ENCODE measurements at places on chromosomes 4 and X.

DNA sequence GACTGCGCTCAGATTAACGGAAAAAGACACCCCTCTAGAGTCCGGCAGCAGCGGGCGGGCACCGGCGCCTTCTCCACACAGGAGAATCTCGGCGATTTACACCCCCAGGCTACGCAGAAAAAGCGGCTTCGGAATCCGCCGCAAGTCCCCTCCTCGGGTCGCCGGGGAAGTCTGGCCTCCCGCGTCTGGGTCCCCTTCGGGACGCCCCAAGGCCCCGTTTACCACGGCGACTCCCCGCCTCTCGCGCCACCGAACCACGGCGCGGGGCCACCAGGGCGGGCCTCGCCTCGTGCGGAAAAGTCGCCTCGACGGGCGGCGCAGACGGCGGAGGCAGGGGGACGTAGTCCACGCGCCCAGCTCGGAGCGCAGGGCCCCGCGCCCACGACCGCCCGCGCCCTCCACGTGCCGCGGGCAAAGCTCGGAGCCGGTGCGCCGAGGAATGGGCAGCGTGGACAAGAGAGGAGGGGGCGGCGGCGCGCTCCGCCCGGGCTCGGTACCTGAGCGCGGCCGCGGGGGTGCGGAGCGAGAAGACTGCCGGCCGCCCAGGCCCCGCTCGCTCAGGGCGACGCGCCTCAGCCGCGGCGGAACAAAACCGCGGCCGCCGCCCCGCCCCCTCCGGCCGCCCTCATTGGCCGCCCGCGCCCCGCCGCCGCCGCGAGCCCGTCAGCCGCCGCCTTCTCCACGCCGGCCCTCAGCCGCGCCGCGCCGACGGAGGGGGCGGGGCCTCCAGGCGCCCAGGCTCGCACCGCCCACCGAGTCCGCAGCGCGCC, at the start of gene FAM53A:
FAM53A (minus strand) TSS at position 578 of the 770 bp plus-strand sequence. CDS start 15,572 bp downstream, outside the sequence.
- peak; percentile 40 for DNase-seq

- DNase-seq = no peak
These were observed 103.4 kb downstream of the QRFPR start for GRCh38 chr4:121277194-121278105.

GRCh38 chrX:101362757-101363156, 14.2 kb upstream of the TIMM8A start:
- no peak for DNase-seq

DNA sequence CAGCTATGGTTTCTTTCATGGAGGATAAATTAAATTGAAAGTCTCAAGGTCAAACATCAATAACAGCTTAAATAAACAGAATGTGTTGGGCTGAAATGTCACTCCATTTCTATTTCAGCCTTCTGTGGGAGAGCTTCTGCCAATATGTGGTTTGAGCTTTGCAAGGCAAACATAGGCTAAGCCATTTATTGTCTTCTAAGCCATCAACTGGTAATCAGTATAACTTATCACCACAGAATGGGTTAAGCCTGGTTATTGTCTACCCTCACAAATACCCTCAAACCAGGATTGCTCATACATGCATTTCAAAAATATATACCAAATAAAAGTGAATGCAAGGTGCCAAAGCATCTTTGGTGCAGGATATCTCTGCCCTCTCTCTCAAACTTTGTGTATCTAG, 52.7 kb downstream of the GABRB1 start:
- no peak for DNase-seq

DNA sequence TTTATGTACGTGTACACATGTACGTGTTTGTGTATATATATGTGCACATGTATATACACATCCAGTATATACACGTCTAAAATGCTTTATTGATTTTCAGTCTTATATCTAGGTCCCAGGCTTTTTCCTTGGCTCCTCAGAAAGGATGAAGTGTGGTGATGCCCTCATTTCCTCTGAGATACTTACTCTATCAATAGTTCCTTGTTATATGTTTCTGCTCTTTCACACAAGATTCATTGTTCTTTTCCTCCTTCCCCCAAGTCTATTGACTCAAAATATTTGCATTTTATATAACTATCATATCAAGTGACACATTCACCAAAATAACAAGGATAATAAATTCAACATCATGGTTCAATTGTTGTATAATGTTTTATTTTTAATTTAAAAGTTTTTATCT, 359.2 kb downstream of the EPHA5 start:
- DNase-seq = no peak

DNA sequence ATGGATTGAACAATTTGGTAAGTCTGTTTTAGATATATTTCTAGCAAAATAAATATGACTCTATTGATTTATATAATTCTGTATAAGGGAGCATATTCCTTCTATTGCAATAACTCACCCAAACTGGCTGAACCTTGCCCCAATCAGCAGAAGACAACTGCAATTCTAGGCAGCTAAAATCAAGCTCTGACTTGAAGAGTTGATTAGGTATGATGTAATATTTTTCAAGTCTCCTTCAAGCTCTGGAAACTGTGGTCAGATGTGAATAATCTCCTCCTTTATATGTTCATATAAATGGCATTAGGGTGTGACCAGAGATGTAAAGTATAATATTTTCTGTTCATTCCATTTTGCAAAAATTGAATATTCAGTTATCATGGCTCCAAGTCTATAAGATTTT, 8.2 kb downstream of the RASSF6 start:
- no peak for DNase-seq

- DNase-seq = no peak
These were observed 114.0 kb downstream of the BCOR start for GRCh38 chrX:39983715-39984114.

DNA sequence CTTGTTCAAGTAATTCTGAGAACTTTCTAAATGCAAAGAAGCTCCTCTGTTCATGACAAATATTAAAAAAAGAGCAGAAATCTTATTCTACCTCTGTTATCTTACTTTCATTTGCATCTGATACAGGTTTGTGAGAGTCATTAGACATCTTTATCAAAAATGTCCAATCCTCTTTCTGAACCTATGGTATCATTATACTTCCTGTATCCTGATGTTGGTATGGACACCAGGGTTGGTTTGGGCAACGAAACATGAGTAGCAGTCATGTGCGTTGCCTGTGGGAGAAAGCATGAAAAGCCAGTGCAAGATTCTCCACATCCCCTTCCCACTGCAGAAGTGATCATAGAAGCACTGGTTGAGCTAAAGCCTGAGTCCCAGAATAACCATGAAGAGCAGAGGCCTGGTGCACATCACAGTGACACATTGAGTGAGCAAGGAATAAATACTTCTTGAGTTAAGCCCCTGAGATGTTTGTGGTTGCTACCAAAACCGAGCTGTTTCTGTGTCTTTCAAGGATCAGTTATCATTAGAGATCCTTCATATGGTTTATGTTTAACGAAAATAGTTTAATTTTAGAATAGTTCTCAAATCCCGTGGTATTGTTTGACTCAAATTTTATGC, 197.2 kb downstream of the BANK1 start:
- no peak for DNase-seq

- DNase-seq = no peak
These were observed 928.1 kb downstream of the FAT4 start for GRCh38 chr4:126242679-126243390.

DNA sequence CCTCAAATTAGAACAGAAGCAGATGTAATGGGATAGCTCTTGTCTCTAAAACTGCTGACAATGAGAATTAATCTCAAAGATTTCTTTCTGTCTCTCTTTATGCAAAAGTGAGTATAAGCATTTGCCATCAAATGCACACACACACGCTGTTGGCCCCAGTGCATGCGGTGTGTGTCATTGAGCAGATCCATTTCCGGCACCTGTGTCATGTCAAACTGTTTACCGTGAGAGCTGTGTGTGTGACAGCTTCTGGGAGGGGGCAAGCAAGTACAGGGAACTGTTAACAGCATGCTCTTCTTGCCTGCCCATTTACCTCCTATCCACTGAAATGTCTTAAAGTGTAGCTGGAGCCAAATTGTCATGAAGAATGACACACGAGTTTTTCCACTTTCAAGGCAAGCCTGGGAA, 297.9 kb upstream of the FAT4 start:
- DNase-seq = no peak

DNA sequence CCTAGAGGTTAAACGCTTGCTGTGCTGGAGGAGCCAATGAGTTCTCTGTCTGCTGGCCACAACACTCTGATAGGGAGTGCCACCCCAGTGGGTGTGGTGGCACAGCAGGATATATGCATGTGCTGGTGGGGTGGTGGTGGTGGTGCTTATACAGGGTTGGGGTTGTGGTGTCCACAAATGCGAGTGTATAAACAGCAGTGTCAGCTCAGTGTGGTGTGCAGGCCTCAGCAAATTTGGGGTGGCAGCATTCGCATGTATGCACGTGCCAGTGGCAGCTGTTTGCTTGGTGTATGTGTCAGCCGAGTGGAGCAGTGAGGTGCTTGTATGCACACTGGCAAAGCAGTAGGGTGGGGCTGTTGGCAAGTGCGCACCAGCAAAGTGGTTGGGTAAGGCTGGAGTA, 157.4 kb downstream of the FAM47A start:
- DNase-seq = no peak

DNA sequence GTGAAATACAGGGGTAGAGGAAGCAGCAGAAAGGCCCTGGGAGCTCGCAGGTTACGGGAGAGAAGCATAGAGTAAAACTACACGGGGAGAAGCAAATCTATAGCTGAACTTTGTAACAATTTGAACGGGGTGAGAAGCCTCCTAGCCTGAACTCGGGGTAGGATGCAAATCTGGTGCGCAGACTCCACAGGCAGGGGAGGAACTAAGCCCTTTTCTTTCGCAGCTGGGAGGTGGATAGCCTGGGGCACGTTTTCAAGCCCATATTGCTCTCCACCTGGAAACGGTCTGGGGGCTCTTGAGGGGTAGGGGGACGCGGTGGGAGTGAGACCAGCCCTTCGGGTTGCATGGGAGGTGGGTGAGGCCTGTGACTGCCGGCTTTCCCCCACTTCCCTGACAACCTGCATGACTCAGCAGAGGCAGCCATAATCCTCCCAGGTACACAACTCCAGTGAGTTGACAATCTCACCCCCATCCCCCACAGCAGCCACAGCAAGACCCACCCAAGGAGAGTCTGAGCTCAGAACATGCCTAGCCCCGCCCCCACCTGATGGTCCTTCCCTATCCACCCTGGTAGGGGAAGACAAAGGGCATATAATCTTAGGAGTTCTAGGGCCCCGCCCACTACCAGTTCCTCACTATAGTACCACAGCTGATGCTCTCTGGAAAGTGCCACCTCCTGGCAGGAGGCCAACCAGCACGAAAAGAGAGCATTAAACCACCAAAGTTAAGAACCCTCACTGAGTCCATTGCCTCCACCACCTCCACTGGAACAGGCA, 29.9 kb downstream of the SOWAHB start:
- no peak for DNase-seq

DNA sequence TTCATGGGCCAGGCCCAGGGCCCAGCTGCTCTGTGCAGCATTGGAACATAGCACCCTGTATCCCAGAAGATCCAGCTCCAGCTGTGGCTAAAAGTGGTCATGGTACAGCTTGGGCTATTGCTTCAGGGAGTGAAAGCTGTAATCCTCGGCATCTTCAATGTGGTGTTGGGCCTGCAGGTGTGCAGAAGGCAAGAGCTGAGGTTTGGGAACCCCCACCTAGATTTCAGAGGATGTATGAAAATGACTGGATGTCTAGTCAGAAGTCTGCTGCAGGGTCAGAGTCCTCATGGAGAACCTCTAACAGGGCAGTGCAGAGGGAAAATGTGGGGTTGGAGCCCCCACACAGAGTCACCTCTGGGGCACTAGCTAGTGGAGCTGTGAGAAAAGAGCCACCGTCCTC, 341.7 kb downstream of the PPP3CA start:
- DNase-seq = no peak

DNA sequence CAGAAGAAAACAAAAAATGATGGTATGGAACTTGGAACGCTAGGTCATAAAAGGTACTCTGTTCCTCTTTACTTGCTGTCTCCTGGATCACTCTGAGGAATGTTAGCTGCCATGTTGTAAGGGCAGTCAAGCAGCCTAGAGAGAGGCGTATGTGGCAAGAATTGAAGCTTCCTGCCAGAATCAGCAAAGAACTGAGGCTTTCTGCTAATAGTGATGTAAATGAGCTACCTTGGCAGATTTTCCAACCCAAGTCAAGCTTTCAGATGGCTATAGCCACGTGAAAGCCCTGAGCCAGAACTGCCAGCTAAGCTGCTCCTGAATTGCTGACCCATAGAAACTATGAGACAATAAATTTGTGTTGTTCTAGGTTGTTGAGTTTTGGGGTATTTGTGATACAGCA, 38.7 kb downstream of the AASDH start:
- no peak for DNase-seq

DNA sequence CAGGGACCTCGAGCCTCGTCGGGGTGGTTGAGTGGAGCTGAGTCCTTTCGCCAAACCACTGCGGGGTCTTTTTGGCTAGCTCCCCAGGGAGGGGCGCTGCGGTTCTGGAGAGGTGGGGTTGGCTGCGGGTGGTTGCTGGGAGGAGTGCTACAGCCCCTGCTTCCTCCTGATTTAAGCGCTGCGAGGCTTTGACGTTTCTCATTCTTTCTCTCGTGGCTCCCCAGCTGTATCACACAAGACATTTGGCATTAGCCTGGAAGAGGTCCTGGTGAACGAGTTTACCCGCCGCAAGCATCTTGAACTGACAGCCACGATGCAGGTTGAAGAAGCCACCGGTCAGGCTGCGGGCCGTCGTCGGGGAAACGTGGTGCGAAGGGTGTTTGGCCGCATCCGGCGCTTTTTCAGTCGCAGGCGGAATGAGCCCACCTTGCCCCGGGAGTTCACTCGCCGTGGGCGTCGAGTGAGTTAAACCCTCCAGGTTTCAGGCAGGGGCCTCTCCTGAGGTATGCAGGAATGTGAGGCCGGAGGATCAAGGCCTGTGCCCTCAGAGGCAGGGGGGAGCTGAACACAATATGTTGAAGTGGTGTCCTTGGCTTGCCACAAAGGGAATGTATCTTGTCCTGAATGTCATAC, 25.5 kb downstream of the ARHGAP36 start:
- no peak for DNase-seq

DNA sequence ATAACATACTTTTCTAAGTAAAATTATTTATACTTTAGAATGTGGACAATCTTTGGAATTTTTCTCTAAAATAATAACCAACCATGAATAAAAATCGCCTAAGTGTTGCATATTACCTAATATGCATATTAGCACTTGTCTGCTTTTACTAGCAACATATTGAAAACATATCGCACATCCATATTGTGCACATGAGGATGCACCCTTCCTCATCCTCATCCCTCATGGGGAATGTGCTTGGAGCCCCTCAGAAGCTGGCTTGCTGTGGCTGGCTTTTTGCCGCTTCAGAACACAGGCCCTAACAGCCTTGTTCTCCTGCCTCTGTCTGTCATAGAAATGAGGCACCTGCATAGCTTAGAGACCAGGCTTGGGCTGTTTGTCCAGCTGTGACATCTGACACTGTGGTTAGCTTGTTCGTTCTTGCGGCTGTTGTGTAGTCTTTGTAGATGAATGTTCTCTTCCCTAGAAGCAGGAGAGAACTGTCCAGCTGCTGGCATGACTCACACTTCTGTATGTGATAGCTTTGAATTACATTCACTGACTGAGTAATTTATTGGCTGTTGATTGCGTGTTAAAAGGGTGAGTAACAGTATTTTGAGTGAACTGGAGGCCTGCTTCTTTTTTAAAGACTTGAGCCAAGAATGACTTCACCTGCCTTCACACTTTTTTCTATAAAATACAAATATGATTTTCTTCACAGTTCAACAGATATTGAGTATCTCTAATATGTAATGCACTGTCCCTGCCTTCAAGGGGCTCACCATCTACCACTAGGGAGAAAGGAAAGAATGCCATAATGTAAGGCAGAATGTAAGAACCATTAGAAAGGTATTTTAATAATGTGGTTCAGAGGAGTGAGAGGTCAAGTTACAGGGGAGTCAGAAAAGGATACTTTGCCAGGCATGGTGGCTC, 81.9 kb downstream of the HMGB2 start:
- DNase-seq = peak; percentile 36

- no peak for DNase-seq
These were observed 243.9 kb upstream of the VCX3A start for GRCh38 chrX:6778544-6779503.

GRCh38 chr4:188879598-188879997, 740.4 kb downstream of the TRIML1 start:
- no peak for DNase-seq

Data from thoracic aorta (tissue), 2 donors.